SHP77 (cell line): ENCODE measurements at places on chromosomes 1 and 21.

DNA sequence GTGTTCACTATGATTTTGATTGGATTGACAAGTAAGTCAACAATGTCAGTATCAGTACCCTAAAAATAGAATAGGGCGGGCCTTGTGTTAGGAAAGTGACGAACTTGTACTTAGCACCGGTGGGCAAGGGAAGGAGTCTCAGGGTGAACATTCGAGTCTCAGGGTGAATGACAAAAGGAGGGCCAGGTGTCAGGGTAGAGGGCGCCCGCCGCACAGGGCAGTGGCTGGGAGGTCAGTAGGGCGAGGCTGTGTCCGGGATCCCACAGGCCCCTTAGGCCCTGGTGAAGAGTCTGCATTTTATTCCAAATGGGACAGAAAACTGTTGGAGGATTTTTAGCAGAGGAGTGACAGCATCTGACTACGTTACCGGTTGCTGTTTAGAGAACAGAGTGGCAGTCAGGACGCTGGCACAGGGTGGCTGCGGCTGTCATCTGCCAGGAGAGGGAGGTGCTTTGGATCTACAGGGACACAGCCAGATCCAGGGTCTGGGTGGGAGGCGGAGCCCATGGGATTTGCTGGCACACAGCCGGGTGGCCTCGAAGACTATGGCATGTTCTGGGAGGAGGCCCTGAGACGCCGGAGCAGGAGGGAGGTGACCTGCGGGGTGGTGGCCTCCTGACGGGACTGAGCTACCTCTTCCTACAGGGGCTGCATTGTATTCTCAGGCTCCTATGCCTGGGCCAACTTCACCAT, 11.0 kb downstream of the AGTRAP start:
- DNase-seq, result no peak

DNA sequence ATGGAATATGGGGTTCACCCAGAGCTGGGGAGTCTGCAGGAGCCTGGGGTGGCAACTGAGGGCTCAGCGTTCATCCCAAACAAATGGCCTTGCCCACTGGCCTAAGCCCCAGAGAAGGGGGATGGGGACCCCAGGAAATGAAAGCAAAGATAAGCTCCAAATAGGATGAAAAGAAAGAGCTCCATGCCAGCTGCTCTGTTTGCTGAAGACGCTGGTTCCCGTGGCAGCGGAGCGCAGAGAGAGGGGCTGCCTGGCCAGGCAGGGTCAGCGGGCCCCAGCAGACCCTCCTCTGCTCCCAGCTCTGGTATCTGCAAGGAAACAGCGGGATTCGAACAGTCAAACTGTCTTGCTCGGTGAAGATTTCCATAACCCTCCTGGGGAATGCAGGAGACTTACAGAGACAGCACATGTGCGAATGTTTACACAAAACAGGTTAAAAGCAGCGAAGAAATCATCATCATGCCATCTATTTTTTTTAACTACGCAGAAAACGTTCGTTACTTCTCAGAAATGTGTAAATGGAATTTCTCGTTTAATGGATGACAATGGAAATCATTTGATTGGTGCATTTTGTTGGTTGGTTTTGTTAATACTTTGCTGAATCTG, 94.4 kb downstream of the PDE9A start:
- DNase-seq, result no peak

- no peak for DNase-seq
Measured at GRCh38 chr1:150005606-150006005, 4.9 kb downstream of the OTUD7B start.

GRCh38 chr1:244645414-244645813, 7.5 kb upstream of the DESI2 start:
- no peak for DNase-seq

DNA sequence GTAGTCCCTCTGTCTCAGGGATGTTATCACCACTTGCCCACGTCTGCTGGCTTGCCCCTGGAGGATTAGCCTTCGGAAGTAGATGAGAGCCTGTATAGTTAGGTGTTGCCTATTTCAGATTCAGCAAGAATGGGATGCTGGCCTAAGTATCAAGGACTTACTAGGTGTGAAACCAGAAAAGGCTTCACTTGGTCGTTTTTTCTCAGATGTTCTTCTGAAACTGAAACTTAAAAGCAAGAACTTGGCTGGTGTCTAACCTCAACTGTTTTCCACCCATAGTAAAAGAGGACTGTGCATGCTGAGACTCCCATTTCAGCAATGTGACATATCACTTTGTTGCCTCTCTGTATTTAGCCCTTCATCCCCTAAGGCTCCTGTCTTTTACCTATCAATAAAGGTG, 67.0 kb upstream of the LRRC53 start:
- DNase-seq, result no peak

DNA sequence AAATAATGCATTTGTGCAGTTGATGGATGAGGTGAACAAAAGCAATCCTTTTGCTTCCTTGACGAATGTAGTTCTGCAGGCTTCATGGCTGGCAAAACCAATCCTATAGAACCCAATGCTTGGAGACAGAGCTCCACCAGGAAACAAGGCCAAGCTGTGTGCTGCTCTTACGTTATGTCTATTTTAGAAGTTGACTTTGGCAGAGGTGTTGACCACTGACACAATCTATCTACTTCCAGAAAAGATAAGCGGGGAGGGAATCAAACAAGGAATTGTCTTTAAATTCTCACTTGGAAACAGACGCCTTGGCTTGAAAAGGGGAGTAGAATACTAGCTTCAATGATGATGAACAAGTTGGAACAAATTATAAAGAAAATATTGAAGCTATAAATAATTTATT, 211.2 kb downstream of the SETD4 start:
- no peak for DNase-seq

- no peak for DNase-seq
Measured at GRCh38 chr1:119483441-119484200, 23.4 kb upstream of the HSD3B1 start.

DNA sequence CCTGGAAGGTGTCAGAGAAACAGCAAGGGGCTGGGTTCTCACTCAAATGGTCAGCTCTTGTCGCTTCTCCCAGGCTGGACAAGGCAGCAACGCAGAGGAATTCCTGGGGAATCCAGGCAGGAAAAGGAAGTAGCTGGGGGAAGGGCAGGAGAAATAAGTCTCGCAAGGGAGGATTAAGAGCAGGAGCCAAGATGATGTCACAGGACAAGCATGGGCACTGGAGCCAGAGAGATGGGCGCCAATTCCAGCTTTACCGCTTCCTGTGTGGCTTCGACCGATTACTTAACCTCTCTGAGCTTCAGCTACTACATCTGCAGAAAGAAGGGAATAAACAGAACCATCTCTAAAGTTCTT, 70.5 kb downstream of the SSBP3 start:
- DNase-seq, result no peak

- no peak for DNase-seq
Measured at GRCh38 chr1:182726912-182727311, 42.5 kb upstream of the RGS8 start.

DNA sequence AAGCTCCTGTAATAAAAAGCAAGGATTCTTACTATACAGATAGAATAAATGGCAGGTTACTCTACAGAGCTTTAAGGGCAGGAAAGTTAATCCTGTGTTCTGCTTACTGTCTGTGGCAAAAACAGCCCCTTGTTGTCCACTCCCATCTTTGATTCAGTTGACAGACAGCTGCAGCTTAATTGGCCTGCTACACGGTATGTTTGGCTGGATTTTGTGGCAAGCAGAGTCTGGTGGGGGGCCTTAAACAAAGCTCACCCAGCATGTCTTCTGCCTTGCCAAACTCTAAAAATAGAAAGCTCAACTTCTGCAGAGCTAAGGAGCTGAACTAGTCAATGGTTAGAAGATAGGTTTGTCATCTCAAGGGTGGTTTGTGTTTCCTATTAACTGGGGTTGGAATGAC, 407.2 kb downstream of the HLX start:
- DNase-seq, result peak; percentile 23

GRCh38 chr21:32359719-32360260, 33.0 kb downstream of the URB1 start:
- DNase-seq, result no peak

- DNase-seq, result no peak
Measured at GRCh38 chr1:4587721-4588120, 66.7 kb upstream of the AJAP1 start.

DNA sequence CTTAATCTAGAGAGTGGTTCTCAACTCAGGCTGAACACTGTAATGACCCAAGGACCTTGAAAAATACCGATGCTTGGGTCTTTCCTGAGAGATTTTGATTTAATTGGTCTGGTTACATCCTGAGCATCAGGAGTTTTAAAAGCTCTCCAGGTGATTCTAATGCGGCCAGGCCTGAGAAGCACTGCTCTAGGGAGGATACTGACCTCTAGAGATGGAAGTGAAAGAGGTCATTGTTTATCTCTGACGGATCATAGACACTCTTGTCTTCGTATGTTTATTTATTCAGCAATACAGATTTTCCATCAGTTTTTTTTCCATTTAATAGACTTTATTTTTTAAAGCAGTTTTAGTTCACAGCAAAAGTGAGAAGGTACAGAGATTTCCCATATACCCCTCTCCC, 54.5 kb upstream of the IGSF5 start:
- no peak for DNase-seq

GRCh38 chr1:96361271-96361856, 360.2 kb upstream of the PTBP2 start:
- DNase-seq, result no peak

DNA sequence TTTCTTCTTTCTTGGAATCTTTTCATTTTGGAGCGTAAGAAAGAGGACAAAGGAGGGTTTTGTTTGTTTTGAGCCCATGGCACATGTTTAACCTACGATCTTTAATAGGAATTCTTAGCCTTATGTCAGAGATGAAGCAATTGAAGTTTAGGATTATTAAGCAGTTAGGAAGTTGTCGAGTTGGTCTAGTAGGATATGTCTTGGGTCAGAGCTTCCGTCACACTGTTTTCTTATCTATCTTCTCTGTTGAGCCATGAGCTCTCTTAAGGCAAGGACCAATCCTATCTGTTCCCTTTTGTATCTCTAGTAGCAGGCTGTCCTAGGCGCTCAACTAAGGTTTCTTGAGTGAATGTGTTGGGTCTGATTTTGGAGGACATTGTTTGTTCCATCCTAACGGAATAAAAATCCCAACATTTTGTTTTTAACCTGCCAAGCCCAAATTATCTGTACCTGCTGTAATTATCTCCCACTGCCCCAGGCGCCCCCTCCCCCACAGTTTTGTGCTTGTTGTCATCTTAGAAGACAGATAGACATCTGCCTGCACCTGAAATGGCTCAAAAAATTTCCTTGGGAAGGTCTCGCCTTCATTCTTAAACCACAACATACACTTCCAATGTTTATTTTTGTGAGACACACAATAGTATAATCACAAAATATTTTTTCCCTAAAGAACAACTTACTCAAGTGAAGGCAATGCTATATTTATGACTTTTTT, 95.3 kb upstream of the GADD45A start:
- no peak for DNase-seq

- no peak for DNase-seq
Measured at GRCh38 chr1:182304218-182304617, 87.4 kb downstream of the GLUL start.

DNA sequence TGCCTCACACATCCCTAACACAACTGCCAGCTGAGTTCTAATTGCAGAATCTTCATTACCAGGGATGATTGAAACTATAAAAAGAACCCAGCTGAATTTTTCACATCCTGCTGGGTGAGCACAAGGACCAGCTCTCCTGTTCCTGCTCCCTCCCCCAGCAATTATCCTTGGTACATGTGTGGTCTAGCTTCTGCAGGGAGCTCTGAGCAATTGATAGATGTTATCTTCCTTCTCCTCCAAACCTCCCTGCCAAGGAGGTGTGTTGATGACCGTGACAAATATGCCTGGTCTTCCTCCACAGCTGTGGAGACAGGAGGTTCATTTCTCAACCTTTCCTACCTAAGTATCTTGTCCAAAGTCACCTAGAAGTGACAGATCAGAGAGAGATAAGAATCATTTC, 65.3 kb upstream of the MAN1A2 start:
- DNase-seq, result no peak

GRCh38 chr1:33563699-33564098, 91.3 kb downstream of the ZSCAN20 start:
- DNase-seq, result no peak

- no peak for DNase-seq
Measured at GRCh38 chr1:1274299-1274930, 761 bp upstream of the UBE2J2 start.

GRCh38 chr1:111736548-111737215, 2.5 kb downstream of the INKA2 start:
- peak; percentile 16 for DNase-seq

- no peak for DNase-seq
Measured at GRCh38 chr1:19846338-19846737, 31.3 kb upstream of the RNF186 start.

DNA sequence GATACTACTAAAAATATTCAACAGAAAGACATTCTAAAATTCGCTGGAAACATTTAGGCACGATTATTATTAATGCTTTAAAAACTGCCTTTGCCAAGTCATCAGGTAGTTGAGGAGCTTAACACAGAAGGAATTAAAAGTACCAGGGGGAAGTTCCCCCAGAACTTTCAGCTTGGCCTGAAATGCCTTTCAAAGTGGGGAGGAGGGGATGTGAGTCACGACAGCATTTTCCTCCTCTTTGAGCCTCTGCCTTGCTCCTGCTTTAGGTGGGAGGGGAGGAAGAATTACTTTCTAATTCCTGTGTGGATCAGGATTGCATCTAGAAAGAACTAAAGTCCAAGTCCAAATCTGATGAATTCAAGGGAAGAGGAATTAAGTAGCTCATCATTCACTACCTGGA, 183.7 kb downstream of the CLIC6 start:
- DNase-seq, result no peak

- DNase-seq, result no peak
Measured at GRCh38 chr1:227735539-227736285, 477 bp downstream of the SNAP47 start.

- peak; percentile 41 for DNase-seq
Measured at GRCh38 chr21:39867198-39867650, at the start of gene PCP4. Gene PCP4, plus strand, starts transcription at chr21:39867438. Its CDS starts 64 bp downstream, at chr21:39867502.

DNA sequence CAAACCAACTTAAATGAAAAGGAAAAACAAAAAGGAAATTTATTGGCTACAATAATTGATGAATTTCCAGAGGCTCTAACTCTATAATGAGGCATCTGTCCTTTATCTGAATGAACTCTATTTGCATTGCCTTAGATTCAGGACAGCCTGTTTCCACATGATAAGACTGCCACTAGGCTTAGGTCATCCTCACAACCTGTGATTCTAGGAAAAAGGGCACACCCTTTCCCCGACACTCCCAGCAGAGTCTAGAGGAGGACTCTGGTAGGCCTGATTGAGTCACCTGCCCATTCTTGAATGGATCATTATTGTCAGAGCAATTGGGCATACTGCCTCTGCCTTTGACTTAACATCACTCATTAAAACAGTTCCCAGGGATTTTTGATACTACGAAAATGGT, 262.8 kb downstream of the TPR start:
- no peak for DNase-seq

DNA sequence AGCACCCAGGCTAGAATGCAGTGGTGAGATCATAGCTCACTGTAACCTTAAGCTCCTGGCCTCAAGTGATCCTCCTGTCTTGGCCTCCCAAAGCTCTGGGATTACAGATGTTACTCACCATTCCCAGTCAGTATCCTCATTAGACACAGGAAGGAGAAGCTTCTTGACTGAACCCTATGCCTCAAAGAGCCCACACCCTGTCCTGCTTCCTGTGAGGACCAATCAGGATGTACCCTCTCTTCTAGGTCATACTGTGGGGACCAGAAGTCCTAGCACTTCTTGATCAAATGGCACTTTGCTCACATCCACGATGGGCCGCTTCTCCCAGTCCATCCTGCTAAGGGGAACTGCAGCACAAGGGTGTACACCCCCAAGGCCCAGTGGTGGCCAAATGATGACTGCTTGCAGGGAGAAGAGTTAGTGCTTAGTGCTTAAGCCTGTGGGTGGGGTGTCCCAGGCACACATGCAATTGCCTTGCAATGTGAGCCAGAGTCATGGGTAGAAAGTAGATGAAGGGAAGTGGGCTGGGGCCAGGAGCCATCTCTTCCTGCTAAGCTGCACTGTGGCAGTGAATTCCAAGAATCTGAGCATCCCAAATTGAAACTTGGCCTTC, 9.8 kb downstream of the CD34 start:
- no peak for DNase-seq
